HL-60 (cell line): ENCODE measurements at places on chromosomes 12 and 14.

DNA sequence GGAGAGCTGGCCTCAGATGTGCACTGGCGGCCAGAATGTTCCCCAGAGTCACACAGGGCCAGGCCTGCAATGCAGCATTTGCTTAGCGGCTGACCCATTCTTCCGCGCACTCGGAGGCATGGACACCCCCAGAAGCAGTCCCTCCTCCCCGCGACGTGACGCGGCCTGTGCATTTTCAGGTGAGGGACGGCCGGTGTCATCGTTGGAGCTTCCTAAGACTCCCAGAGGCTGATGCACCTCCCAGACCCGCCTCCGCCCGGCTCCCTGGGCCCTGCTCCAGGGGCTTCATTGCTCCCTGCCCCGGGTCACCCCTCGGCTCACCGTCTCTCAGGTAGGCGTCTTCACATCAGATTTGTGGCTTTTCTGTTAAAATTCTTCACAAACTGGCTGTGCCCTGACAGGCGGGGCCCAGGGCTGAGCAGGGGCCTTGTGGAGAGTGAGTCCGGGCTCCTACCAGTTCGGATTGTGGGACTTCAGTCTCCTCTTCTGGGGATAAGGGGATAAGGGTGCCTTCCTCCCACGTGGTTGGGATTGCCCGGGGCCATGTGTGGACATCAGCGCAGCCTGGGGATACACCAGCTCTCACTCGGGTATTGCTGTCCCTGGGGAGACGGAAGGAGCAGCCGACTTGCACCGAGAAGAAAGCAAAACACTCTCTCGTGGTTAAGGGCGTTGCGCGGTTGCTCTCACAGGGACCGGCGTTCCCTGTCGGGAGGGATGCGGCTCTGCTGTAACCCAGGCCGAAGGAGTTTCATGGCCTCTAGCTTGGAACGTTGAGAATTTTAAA lies 249.1 kb downstream of the ADGRD1 start:
- no peak for DNase-seq

GRCh38 chr12:107418981-107419380 lies 266.6 kb upstream of the PWP1 start:
- DNase-seq, result no peak

GRCh38 chr14:90844321-90844720 lies 28.1 kb upstream of the TTC7B start:
- no peak for DNase-seq

DNA sequence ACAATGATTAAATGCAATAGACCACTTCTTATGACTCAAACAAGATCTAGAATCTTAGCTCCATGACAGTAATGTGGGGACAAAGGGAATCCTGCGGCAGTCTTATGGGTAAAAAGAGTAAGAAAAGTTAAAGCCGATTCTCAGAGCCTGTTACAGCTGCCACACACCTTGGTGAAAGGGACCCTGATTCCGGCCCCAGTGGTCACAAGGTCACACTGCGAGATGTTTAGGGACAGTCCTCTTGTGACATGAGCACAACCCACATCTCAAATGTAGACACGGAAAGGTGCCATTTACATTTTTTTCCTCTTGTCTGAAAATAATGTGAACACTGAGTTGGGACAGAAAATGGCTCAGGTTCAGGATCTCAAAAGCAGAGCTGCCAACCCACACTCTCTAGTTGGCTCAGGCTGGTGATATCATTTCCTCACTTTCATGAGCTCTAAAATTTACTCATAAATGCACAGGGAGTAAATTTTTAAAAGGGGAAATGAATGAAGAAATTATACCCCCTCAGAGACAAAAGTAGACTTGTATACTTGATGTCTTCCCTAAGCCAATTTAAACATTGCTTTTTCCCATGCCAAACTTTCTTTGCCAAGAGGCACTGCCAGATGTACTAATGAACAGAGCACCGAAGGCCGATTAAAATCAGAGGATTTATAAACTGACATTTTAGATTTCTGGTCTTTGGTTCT lies 113.1 kb upstream of the OVCH1 start:
- no peak for DNase-seq

DNA sequence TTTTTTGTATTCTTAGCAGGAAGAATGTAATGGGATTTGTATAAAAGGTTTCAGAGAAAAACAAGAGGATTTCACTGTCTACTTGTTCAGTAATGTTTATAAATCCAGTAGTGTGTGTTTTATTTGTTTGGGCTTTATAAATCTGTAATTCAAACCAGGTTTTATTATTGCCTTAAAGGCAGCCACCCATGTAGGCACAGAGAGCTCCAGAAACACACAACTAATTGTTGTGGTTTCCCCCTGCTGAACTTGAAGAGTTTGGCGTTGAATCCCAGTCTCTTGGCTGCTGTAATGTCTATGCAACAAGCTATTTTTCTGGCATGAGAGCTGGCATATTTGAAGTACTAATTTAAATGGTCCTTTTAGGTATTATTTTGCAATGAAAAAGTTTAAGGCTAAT lies 63.4 kb upstream of the SLCO1C1 start:
- DNase-seq, result no peak

GRCh38 chr14:71416392-71416791 lies 509.1 kb downstream of the PCNX1 start:
- DNase-seq, result no peak

- no peak for DNase-seq
Observed at GRCh38 chr14:103110681-103111231, 12.5 kb upstream of the TNFAIP2 start.

DNA sequence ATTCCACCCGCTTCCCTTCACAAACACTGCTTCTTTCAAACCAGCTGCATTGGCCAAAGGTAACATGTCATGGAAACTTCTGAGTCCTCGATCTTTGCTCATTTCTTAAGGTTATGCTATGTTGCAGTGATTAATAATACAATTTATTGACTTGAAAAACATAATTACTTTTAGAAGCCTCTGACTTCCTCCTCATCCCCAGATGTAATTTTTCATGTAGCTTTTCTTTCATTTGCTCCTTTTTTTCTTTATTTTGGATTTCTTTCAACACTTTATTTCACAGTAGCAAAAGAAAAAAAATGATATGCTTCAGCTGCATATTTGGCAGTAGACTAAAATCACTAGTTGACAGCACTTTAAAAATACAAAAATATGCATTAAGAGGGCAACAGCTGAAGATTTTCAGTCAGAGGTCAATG lies 116.2 kb downstream of the LRRIQ1 start:
- no peak for DNase-seq

DNA sequence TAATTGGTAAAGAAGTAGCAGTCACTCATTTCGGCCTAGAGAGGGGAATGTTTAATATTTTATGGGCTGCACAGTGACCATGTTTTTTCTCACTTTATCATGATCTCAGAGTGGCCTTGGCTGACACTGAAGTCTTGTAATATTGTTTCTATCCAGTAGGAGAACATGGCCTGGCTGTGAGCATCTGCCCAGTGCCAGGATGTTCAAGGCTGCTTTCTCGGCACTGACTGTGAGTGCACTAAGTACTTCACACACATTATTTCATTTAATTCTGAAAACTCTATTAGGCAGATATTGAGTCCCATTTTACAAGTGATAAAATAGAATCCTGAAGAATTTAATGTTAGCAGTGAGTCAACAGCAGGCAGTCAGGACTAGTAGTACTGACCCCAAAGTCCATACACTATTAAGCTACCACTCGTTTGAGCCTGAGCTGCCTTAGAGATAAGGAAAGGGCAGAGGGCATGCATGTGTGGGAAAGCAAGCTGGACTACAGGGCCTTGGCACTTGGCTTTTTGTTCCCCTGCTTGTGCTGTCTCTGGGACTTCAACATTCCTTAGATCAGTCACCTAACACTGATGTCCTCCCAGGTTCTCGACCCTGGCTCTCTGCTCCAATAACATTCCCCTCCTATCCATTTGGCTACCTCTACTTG lies 42.2 kb upstream of the APPL2 start:
- no peak for DNase-seq

DNA sequence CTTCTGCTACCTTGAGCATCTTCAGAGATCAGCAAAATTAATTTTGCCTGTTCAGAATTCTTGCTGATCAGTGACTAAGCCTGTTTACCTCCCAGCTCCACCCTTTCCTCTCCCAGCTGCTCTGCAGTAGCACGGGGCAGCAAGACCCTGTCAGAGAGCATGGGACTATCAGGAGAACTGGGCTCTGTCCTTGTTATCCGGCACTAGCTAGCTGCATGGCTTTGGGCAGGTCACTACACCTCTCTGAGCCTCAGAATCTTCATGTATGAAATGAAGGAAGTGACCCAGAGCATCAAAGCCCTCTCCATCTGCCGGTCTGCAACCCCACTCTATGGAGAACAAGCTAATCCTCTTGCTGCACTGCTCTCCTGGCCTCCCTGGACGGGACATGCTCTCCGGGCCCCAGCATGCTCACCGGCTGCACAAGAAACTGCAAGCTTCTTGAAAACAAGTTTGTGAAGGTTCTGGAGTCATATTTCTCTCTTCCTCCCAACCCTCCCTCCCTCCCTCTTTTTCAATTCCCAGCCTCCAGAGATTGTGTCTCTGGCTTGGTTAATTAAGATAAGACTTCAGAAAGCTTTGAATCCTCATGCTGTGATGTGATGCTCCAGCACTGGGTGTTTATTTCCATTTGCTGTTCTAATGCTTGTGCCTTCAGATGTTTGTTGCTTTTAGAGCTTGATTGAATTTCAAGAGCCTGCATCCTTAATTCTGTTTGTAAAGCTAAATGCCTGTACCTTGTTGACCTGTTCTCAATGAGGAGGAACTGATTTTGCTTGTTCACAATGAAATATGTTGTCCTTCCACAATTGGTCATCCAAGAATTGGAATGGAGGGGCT lies 101.1 kb downstream of the CRACR2A start:
- DNase-seq, result no peak

- DNase-seq, result no peak
Observed at GRCh38 chr12:89015419-89015818, 336.9 kb downstream of the DUSP6 start.

- no peak for DNase-seq
Observed at GRCh38 chr14:24254630-24255392, 8.2 kb downstream of the TGM1 start.

DNA sequence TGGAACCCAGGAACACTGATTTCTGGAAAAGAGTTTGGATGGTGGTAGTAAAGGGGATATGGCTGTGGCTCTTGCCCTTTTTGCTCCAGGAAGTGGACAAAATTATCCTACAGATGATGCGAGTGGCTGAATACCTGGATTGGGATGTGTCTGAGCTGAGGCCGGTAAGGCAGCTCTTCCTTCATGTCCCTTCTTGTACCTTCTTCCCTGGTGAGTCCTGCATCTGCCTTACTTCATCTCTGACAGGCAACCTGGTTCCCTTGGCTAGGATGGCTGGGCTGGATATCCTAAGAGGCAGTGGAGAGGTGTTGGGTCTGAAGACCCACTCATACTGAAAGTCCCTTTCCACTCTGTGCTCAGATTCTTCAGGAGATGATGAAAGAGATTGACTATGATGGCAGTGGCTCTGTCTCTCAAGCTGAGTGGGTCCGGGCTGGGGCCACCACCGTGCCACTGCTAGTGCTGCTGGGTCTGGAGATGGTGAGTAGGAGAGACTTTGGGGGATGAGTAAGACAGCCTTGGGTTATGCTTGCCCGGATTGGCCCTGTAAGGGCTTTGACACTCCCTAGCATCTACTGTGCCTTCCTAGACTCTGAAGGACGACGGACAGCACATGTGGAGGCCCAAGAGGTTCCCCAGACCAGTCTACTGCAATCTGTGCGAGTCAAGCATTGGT lies 8.0 kb downstream of the DGKA start:
- DNase-seq, result no peak

GRCh38 chr12:16258963-16259362 lies 18.5 kb downstream of the SLC15A5 start:
- DNase-seq, result no peak

DNA sequence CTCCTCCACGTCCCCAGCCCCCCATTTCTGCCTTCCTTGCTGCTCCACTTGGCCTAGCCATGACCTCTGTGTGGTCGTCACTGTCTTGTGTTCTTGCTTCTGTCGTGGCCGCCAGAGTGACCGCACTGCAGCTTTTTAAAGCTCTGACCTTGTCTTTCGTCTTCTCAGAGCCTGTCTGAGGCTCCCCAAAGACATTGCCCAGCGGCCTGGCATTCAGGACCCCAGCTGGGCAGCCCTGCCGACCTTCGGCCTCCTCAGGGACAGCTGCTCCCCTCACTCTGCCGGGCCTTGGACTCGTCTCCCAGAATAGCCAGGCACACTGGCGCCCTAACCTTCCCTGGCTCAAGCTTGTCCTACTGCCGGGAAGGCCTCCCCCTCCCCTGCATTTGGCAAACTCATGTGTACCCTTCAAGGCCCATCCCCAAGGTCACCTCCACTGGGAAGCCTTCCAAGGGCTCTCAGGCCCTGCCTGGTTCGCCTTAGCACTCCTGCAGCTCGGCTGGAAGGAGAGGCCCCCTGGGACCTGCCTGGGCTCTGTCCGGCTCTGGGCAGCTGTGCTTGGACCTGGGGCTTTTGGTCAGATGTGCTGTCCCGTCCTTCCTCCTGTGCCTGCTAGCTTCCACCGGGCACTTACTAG lies 15.7 kb upstream of the DLK1 start:
- DNase-seq, result no peak

DNA sequence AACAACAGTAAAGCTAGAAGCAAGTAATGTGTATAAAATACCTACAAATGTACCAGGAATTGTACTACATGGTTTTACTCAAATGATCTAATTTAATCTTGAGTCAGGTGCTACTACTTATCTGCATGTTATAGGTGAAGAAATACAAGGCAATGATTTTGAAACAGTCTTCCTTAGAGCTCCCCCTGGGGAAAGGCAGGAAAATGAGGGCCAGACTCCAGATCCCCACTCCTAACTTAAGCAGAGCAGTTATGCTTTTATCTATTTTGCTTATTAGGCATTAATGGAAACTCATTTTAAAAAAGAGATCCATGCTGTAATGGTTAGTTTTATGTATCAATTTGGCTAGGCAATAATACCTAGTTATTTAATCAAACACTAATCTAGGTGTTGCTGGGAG lies 109.3 kb upstream of the CPSF6 start:
- DNase-seq, result no peak

DNA sequence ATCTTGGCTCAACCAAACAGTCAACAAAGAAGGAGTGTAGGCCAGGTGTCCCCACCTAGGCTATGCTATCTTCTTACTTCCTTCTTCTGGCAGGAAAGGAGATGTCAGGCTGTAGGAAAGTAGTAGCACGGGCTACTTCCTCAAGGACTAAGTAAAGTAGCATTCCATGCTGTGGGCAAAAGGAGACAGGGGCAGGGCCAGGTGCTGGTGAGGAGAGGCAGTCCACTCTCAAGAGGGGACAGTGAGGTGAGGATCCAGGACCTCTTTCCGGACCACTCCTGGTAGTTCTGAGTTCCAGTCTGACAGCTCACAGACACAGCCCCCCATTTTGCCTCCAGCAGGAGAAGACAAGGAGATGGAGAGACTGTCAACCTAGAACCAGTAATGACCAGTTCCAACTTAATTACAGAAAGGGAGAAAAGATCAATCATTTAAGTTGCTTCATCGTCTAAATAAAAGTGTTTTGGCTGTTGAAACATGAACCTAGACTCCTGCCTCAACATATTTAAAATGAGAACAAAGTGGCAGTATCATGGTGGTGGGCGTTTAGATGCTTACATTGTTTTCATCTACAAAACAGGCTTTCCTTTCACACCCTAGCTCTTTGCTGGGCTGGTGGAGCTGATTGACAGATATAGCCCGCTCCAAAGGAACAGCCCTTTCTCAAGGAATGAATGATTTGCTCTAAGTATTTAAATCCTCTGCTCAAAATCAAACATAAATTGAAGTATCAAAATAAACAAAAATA lies 5.1 kb upstream of the SSTR1 start:
- DNase-seq, result no peak

GRCh38 chr14:75589931-75590330 lies 11.5 kb downstream of the FLVCR2 start:
- DNase-seq, result no peak
